IMR-90 (cell line): ENCODE measurements at places on chromosomes 2 and 18. TPM values are rescaled to one million over a fixed set of nuclear protein-coding genes. Genes with fewer than 3 reads are reported as not detected.
A peak's percentile ranks its signal among the peaks of the same experiment; 100 is the strongest.

DNA sequence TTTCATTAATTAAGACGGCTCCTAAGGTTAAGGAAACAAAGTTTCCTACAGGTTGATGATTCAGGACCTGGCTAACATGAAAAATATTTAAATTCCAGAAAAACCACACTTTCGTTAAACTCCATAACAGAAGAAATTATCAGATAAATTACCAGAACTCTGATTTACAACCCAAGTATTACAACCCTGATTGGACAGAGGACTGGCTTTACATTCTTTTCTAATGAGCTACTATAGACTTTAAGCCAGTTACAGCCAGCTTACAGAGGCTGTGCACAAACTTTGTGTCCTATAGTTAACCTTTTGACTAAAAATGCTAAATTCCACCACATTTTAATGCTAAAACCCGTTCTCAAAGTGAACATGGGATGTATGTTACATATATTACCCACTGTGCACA is 458.6 kb downstream of the KCNJ3 start:
- H3K4me3 ChIP-seq = no peak overlapping the region
- H3K36me3 ChIP-seq = no peaks in the 10 kb centered on the region
- H3K4me1 ChIP-seq = no peaks in the 10 kb centered on the region
- no peak overlapping the region for H3K27ac ChIP-seq
- no peak for DNase-seq

- H3K4me3 ChIP-seq = no peak overlapping the region
- no peaks in the 10 kb centered on the region for H3K4me1 ChIP-seq
- DNase-seq = no peak
- no peak overlapping the region for H3K27ac ChIP-seq
- no peaks in the 10 kb centered on the region for H3K27me3 ChIP-seq
- H3K36me3 ChIP-seq = no peaks in the 10 kb centered on the region
Measured at GRCh38 chr2:175792881-175793280, 209.2 kb downstream of the LNPK start.

UNC80 gene
- not detected in 2 replicates for total RNA-seq

DNA sequence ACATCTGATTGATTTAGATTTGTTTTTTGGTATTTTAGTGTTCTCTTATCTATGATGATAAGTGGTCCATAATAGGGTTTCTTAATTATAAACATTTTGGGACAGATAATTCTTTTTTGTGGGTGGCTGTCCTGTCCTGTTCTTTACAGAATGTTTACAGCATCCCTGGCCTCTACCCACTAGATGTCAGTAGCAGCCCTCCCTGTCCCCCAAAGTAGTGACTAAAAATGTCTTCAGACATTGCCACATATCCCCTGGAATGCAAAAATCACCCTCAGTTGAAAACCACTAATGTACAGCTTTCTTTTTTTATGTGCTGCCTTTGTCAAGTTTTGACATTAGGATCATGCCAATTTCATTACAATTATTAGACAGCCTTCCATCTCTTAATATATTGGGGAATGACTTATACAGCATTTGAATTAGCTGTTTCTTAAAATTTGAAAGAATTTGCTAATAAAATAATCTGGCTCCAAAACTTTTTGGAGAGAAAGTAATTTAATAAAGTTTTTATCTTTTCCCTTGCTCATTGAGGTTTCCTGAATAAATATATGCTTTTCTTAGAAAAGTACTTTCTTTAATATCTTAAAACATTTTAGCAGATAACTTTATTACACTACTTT is 19.5 kb downstream of the WIPF1 start:
- no peak overlapping the region for H3K4me3 ChIP-seq
- DNase-seq = peak; percentile 73
- H3K27me3 ChIP-seq = no peaks in the 10 kb centered on the region

DNA sequence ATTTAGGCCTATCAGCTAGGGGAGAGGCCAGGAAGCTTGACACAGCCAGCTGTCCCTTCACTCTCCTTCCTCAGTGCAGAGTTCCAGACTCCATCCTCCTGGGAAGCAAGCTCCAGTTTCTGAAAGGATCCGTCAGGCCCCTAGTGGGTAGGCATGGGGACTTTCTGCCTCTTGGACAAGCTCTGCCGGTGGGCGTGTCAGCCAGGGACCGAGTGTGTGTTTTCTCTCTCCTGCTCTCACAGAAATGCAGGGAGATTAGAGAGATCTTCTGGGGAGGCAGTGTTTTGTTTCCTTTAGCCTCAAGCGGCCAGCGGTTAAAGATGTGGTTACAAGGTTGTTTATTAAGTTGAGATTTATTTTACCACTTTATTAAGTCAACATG is 29.9 kb upstream of the OTOS start:
- H3K36me3 ChIP-seq = no peaks in the 10 kb centered on the region
- DNase-seq = peak; percentile 25
- H3K27ac ChIP-seq = no peak overlapping the region
- peaks cover 3% of the 10 kb centered on the region; the same call in 1 of the 2 replicates for H3K4me1 ChIP-seq

CREG2 gene
- total RNA-seq = not detected in 2 replicates

ASPRV1 gene
- 0.18 and 0.28 TPM in 2 replicates for total RNA-seq

DNA sequence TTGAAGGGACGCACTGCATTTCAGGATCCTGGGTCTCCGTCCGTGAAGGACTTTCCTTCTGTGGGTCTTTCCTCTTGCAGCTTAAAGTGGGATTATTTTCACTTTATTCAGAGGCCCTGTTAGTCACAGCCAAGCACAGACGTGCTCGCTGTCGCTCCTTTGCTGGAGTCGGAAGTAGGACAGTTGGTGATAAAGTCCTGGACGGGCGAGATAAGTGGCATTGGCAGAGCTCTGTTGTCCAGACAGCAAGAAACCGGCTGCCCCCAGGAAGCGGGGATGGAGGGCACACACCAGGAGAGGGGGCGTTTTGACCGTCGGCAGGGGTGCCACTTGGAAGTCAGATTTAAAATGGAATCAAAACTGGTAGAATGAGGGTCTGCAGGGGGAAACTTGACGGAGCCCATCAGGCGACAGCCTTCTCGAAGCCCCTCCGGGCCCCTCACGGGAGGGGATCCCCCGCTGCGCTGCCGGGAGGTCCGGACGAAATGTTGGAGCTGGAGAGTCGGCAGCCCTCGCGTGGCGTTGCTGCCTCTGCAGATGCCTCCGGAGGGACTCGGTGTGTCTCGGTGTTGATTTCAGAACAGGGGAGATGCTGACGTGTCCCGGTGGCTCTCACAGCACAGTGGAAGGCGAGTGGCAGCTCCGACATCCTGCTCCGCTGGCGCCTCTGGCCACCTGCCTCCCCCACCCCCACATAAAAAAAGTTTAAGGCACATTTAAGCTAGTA is 124.2 kb downstream of the NFATC1 start:
- H3K27me3 ChIP-seq = peaks cover 7% of the 10 kb centered on the region
- H3K36me3 ChIP-seq = no peaks in the 10 kb centered on the region
- peak; percentile 38 for DNase-seq

- no peaks in the 10 kb centered on the region for H3K27me3 ChIP-seq
- no peaks in the 10 kb centered on the region for H3K36me3 ChIP-seq
- no peaks in the 10 kb centered on the region for H3K4me1 ChIP-seq
Measured at GRCh38 chr2:212284166-212284565, 254.4 kb downstream of the ERBB4 start.

ANKRD53 gene
- 0.54 and 0.56 TPM in 2 replicates for total RNA-seq

DNA sequence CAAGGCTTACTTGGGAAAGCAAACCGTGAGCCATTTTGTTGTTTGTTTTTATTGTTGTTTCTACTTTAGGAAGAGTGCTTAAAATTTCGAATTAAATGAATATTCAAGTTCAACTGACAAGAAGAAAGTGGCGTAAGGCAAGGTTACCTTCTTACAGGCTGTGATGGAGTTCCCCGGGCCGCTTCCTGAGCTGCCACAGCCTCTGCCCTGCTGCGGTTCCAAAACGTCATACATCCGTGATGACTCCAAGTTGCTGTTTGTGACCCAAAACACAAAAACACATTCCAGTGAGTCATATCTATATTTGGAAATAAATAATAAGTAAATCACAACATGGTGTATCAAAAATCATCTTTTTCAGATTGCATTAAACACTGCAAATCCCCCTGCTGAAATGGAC is 49.7 kb downstream of the SPHKAP start:
- no peaks in the 10 kb centered on the region for H3K36me3 ChIP-seq
- no peaks in the 10 kb centered on the region for H3K4me1 ChIP-seq
- no peak overlapping the region for H3K27ac ChIP-seq
- no peak for DNase-seq

GRCh38 chr2:64338910-64339500 is 115.0 kb upstream of the LGALSL start:
- no peak overlapping the region for H3K4me3 ChIP-seq
- no peak overlapping the region for H3K27ac ChIP-seq
- H3K27me3 ChIP-seq = peaks cover 23% of the 10 kb centered on the region
- no peak for DNase-seq

GRCh38 chr2:161873707-161874106 is 200.3 kb downstream of the DPP4 start:
- H3K36me3 ChIP-seq = no peaks in the 10 kb centered on the region
- DNase-seq = no peak

DNA sequence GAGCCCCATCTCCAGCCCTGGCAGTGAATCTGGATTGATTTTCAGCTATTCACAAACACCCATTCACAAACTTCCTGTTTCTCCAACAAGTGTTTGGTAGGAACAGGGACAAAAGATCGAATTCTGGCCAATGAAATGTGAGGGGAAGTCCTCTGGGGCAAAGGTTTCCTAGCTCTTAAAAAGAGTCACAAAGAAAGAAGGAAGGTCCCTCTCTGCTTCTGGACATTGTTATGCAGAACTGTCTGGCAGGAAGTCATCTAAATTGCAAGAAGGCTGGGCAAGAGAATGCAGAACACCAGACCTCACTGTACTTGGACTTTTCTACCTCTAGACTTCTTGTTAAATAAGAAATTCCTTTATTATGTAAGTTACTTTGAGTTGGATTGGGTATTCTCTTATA is 137.3 kb downstream of the CCDC148 start:
- no peaks in the 10 kb centered on the region; the same call in 1 of the 2 replicates for H3K27me3 ChIP-seq
- no peaks in the 10 kb centered on the region for H3K4me1 ChIP-seq
- H3K4me3 ChIP-seq = no peak overlapping the region
- no peaks in the 10 kb centered on the region for H3K36me3 ChIP-seq

GRCh38 chr2:120785228-120785966 is 49.7 kb downstream of the GLI2 start:
- no peak overlapping the region for H3K4me3 ChIP-seq
- no peak overlapping the region for H3K27ac ChIP-seq
- no peak for DNase-seq

DNA sequence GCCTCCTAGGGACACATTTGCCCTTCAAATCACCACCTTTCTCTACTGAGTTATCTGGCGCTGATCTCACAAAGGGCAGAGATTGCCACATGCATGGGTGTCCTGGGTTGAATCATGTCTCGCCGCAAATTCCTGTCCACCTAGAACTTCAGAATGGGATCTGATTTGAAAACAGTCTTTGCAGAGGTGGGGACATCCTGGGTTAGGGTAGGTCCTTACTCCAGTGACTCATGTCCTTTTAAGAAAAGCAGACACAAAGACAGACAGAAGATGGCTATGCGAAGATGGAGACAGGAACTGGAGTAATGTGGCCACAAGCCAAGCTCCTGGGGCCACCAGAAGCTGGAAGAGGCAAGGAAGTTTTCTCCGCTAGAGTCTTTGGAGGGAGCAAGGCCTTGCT is 197.4 kb upstream of the SMIM21 start:
- no peaks in the 10 kb centered on the region for H3K27me3 ChIP-seq
- H3K4me1 ChIP-seq = no peaks in the 10 kb centered on the region
- no peak for DNase-seq
- H3K27ac ChIP-seq = no peak overlapping the region

DNA sequence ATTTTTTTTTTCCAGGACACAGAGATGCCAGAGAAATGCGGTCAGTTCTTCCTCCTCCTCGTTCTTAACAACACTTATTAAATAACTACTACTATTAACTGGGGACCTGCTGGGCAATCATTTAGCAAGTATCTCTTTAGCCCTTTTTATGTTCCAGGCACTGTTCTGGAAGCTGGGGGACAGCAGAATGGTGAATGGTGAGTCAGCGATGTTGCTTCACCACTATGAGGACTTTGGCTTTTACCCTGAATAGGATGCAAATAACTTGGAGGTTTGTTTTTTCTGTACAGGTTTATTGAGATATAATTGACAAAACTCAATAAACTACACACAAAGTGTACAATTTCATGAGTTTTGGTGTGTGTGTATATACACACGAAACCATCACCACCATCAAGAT is 179.9 kb upstream of the MSH6 start:
- H3K27ac ChIP-seq = no peak overlapping the region
- H3K36me3 ChIP-seq = no peaks in the 10 kb centered on the region
- no peaks in the 10 kb centered on the region for H3K4me1 ChIP-seq
- peak; percentile 25 for DNase-seq
- no peak overlapping the region for H3K4me3 ChIP-seq
- peaks cover 19% of the 10 kb centered on the region for H3K27me3 ChIP-seq

C2orf72 gene
- total RNA-seq = 0.18 TPM in 1 of 2 replicates, not detected in the other

ASB18 gene
- total RNA-seq = not detected in 2 replicates

GRCh38 chr2:19611491-19612332 is 253.3 kb upstream of the OSR1 start:
- peak; percentile 98 for DNase-seq
- H3K4me3 ChIP-seq = no peak overlapping the region
- H3K27ac ChIP-seq = peak overlapping the region; percentile 67; the same call in 1 of the 2 replicates
- no peaks in the 10 kb centered on the region for H3K27me3 ChIP-seq

SLC11A1 gene
- total RNA-seq = under 0.01 TPM in 2 replicates

CPLX4 gene
- total RNA-seq = not detected in 2 replicates

SLC5A7 gene
- not detected in 2 replicates for total RNA-seq

METAP1D gene
- total RNA-seq = 3.4 and 4.2 TPM in 2 replicates

GRCh38 chr2:98518101-98518500 is 73.4 kb downstream of the INPP4A start:
- no peak overlapping the region for H3K27ac ChIP-seq
- DNase-seq = no peak
- no peaks in the 10 kb centered on the region for H3K27me3 ChIP-seq
- H3K4me1 ChIP-seq = peaks cover 6% of the 10 kb centered on the region; the same call in 1 of the 2 replicates
- peaks cover 3% of the 10 kb centered on the region; the same call in 1 of the 2 replicates for H3K36me3 ChIP-seq

DNA sequence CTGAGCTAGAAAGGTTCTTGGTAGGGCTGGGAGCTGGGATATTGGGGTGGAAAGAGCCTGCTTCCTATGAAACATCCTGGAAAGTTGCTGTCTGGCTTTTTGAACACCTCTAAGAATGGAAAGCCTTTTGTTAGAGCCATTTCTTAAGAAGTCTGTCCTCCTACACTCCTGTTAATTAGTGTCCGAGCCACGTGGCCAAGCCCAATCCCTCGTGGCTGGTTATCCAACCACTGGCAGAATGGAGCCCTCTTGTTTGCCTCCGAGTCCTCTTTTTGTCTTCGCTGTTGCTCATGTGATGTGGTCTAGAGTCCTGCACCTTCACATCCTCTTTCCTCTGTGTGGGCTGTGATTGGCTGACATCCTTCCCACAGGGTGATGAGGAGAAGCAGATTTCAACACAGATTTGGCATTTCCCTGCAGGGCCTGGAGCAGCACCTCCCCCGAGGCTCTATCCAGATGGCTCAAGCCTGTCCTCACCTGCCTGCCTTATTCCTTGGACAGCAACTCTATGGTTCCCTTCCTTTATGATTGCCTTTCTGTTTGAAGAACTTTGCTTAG is 8.2 kb upstream of the TOGARAM2 start:
- H3K36me3 ChIP-seq = no peaks in the 10 kb centered on the region
- H3K27me3 ChIP-seq = peaks cover 8% of the 10 kb centered on the region
- no peak overlapping the region for H3K4me3 ChIP-seq
- H3K4me1 ChIP-seq = peaks cover 4% of the 10 kb centered on the region

SERPINB8 gene
- total RNA-seq = 14.3 and 18.3 TPM in 2 replicates

- peaks cover 4% of the 10 kb centered on the region for H3K4me1 ChIP-seq
- no peaks in the 10 kb centered on the region for H3K36me3 ChIP-seq
Measured at GRCh38 chr2:23402205-23402740, 17.3 kb downstream of the KLHL29 start.

TEKT4 gene
- total RNA-seq = not detected in 2 replicates

GRCh38 chr2:63737081-63737751 is 104.5 kb upstream of the UGP2 start:
- no peak for DNase-seq
- H3K27me3 ChIP-seq = no peaks in the 10 kb centered on the region
- no peaks in the 10 kb centered on the region for H3K36me3 ChIP-seq
- H3K27ac ChIP-seq = no peak overlapping the region
- peaks cover 10% of the 10 kb centered on the region for H3K4me1 ChIP-seq

DCDC2C gene
- not detected in 2 replicates for total RNA-seq
